ENCODE measurements at places on chromosomes 11 and 22.

GRCh38 chr22:17407643-17408042 is 38.4 kb downstream of the CECR2 start:
- DNase-seq: no peak

DNA sequence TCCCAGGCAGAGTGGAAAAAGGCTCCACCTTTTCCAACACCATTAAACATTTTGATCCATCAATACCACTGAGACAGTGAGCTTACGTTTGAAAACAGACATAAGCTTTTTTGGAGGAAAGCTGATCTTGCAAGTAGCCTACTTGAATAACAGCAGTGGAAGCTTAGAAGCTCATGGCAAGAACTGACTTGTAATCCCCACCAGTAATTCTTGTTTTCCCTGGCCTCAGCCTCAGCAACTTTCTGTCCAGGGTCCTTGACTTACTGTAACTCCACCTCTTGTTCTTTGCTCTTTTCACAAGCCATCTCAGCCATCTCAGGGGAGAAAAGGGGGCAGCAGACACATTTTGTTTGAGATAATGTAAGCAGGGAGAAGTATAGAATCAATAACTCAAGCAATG is 12.3 kb upstream of the MPZL2 start:
- no peak for DNase-seq

DNA sequence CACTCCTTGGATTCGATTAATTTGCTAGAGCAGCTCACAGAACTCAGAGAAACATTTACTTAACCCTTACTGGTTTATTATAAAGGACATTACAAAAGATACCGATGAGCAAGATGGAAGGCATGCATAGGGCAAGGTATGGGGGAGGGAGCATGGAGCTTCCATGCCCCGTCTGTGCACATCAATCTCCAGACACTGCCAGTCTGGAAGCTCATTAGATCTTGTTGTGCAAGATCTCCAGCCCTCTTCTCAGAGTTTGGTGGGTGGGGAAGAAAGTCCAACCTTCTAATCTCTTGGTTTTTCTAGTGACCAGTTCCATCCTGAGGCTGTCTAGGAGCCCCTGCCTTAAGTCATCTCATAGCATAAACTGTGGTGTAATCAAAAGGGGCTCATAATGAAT is 190.7 kb downstream of the UVRAG start:
- DNase-seq: no peak

- DNase-seq: no peak
These were observed 10.2 kb downstream of the MB start for GRCh38 chr22:35606916-35607315.

GRCh38 chr11:11555208-11555607 is 66.6 kb downstream of the GALNT18 start:
- no peak for DNase-seq

DNA sequence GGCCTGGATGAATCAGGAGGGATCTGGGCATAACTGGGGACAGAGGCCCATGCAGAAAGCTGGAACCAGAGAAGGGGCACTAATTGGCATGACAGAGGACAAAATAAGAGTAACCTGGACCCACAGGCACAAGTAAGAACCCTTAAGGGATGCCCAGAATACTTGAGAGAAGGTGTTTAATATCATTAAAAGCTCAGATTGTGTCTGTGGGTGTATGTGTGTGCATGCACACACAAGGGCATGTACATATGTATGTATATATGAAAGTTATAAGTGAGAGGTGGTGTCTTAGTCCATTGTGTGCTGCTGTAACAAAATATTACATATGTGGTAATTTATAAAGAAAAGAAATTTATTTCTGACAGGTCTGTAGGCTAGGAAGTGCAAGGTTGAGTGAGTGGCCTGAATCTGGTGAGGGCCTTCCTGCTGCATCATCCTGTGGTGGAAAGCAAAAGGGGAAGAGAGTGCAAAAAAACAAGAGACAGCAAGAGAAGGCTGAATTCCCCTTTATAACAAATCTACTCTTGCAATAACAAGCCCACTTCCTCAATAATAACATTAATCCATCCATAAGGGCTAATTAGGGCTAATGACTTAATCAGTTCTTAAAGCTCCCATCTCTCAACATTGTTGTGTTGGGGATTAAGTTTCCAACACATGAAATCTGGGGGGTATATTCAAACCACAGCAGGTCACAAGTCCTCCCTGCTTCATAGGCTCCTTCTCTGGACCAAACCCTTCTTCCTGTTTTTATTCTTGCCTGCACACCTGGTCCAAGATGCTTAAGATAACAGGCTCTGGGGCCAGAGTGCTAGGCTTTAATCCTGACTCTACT is 68.3 kb upstream of the POU2AF2 start:
- DNase-seq: no peak

DNA sequence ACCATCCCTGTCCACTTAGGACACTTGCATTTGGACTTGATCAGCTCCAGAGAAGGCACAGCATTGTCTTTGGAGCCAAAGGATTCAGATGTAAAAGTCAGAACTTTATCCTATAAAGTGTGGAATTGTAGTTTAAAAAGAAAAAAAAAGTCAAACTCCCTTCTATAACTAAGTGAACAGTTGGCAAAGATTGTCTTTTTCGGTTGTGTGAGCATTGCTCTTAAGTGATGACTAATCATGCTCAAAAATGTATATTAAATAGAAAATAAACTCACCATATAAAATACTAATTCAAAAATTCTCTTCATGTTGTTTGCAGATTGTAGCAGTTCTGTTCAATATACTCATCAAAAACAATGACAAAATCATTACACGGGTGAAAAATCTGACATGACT is 93.8 kb downstream of the ETS1 start:
- DNase-seq: no peak

GRCh38 chr11:46391186-46391577 is 394 bp downstream of the CHRM4 start:
- no peak for DNase-seq

DNA sequence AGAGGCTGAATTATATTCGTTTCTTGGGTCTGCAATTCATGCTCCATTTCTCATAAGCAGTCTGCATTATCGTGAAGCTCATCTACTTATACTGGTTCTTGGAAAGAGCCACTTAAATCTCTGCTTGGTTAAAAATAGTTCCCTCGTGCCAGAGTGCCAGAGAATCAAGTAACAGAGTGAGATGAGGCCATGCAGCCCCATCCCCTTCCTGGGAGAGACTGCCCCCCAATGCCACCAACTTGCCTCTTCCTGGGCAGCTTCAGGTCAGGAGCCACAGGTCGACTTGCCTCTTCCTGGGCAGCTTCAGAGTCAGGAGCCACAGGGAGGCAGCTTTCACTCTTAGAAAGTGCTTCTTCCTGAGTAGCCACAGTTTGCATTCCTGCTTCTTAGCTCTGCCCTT is 223.9 kb upstream of the ZBED5 start:
- DNase-seq: no peak

- DNase-seq: peak; percentile 19
These were observed 2.6 kb upstream of the GCAT start for GRCh38 chr22:37804881-37805809.

DNA sequence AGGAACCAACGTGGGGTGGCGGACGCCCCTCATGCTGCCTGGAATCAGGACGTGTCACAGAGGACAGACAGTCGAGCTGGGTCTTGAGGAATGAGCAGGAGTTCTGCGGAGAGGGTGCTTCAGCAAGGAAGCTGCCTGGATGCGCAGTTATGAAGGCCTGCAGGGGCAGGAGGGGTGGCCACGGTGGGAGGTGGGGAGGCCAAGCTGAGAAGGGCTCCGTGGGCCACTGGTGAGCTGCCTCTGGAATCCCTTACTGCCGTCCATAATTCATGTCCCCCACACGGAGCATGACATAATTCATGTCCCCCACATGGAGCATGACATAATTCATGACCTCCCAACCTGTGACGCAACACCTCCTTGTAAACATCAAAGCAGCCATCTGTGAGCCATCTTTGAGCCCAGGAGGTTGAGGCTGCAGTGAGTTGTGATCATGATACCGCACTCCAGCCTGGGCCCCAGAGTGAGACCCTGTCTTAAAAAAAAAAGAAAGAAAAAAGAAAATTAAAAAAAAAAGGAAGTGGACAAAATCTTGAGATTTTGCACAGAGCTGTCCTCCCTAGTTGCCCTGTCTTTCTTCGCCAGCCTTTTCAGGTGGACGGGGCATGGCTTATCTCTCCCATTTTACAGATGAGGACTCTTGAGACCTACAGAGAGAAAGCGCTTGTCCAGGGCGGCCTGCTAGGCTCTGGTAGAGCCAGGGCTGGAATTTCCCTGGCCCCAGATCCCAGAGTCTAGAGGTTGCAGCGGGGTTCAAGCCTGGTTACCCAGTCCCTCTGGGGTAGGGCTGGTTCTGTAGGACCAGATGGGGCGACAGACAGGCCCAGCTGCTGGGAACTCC is 24.3 kb upstream of the PICK1 start:
- DNase-seq: no peak

DNA sequence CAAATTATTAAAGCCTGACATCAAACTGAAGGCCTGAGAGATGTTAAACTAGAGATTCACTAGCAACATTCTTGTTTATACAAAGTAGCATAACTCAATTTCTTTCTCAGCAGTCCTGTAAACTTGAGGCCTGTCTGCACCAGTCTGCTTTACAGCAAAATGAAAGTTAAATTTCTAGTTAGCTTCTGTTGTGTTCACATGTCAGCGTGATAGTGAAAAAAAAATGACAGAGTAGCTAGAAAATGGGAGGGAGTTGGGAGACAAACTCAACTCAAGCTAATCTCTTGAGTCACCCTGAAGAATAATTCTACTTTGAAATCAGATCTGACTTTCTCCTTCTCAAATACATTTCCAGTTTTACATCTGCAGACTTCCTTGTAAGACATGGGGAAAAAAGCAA is 6.5 kb downstream of the RBFOX2 start:
- no peak for DNase-seq

DNA sequence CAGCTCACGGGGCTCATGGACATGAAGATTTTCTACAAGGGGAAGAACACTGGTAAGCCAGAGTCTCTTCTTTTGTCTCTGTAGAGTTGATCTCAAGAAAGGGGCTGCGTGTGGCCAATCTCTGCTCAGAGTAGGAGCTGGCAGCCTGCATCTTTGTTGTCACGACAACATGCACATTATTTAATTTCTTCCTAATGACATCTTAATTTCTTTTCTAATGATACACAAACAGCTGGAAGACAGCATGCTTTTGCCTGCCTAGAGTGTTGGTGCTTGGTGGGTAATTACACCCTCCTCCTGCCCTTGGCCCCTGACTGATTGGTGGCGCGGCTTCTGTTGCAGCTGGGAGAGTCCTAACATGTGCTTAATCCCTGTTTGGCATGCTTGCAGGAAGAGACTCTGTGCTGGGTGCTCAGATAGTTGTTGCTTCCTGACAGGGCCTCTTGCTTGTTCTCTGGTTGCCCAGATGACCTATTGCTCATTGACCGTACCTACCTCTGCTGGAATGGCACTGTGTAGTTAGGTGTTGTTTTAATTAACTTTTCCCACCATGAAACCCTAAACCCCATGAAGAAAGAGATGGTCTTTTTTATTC is 106.9 kb upstream of the SORL1-AS1 start:
- DNase-seq: no peak

- DNase-seq: no peak
These were observed 35.5 kb downstream of the PIWIL4 start for GRCh38 chr11:94602430-94603372.

DNA sequence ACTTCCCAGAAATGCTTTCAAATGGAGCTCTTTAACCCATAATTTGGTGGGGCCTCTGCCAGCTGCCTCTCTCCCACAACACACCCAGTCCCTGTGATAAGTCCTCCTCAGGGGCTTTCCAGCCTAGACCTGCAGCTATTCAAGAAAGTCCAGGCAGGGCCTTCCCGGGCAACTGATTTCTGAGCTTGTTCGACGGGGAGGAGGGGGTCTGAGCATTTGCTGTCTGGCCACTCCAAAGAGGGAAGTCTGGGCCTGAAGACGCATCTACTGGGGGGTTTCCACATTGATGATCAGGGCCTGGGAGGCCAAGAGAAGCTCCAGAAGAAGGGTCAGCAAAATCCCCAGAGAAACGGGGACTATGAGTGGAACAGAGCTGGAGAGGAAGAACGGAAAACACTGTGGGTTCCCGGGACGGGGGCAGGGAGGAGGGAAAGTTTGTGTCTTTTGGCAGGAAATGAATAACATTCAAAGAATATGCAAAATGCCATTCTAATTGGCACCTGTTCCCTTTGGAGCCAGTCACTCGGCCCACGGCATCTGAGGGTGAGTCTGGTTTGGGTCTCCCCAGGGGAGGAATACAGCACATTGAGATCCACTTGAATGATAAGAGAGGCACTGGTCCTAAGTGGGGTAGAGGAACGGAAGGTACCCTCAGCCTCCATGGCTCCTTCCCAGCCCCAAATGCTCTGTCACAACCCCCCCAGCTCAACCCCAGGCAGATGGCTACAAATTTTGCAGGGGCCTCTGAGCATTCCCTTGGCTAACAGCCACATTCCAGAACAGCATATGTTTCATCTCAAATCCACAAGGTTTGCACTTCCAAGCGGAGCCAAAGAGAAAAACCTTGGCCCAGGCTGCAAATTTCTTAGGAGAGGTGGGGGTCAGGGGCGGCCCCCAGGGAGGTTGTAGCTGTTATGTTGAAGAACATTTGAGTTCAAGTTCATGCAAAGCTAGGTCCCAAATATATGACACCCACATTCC is 72.0 kb downstream of the RPUSD4 start:
- no peak for DNase-seq

DNA sequence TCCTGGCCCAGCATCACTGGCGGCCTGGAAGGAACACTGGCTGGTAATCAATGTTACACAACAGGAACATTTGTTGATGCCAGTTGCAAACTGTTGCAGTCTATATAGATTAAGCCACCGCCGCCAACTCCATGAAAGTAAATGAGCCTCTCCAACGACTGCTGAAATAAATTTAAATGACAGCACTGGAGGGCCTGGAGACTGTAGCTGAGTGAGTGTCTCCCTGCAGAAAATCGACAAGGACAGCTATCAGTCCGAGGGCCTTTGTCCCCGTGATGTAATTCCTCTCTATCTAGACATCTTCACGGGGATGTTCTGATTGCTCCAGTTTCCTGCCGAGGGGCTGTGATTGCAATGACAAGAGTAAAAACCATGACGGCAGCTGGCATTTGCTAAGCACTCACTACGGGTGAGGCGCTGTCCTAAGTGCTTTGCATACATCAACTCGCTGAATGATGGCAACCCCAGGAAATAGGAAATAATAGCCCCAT is 120.4 kb downstream of the SEZ6L start:
- DNase-seq: no peak

- no peak for DNase-seq
These were observed 36.4 kb upstream of the LINC01488 start for GRCh38 chr11:69445131-69445470.

DNA sequence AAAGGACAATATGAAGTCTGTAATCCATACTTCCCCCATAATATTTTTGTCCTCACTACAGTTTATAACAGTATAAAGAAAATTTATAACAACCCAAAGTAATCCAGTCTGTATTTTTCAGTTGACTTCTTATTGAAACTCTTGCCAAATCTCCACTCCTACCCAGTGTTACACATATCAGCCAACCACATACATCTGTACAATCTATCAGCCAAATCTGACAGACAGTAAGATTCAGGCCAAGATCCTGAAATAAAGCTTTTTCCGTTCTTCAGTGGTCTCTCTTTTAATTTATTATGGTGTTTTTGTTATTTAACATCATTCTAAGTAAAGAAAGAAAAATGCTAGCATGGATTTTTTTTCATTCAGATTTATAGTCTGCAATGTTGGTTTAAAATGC is 2370.9 kb upstream of the RAG2 start:
- DNase-seq: no peak
